ENCODE measurements at places on chromosomes 11 and 22.

GRCh38 chr11:44752713-44753112 is 26.0 kb downstream of the TSPAN18 start:
- DNase-seq, result no peak

GRCh38 chr11:24747275-24748251 is 250.7 kb downstream of the LUZP2 start:
- no peak for DNase-seq

DNA sequence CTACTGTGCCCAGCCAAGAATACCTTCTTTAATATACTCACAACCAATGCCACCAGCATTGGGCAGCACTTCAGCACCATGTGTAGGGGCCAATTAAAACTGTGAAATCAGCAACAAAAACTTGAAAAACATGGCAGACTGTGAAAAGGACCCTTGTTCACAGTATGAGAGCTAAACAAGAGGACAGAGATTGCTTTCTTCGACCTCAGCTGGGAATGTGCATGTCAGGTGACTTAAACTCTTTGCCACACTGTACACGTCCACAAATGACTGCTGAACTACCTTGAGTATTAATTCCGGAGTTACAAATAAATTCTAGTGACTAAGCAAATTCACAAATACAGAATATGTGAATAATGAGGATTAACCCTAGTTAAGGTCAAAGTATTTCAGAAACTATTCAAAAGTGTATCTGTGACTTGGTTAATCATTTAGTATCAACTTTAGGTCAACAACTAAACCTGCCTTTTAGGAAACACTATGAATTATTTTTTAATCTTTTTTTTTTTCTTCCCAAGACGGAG is 33.0 kb downstream of the DDX6 start:
- DNase-seq, result no peak

- DNase-seq, result no peak
Observed at GRCh38 chr11:1303126-1303821, 6.2 kb downstream of the TOLLIP start.

- no peak for DNase-seq
Observed at GRCh38 chr11:47466201-47466600, 17.3 kb upstream of the RAPSN start.

- no peak for DNase-seq
Observed at GRCh38 chr22:40401532-40401931, 31.1 kb downstream of the SGSM3 start.

GRCh38 chr11:68136866-68137265 is 15.7 kb upstream of the CHKA start:
- DNase-seq, result no peak

GRCh38 chr22:16960884-16961249 is 47.2 kb downstream of the GAB4 start:
- DNase-seq, result no peak

DNA sequence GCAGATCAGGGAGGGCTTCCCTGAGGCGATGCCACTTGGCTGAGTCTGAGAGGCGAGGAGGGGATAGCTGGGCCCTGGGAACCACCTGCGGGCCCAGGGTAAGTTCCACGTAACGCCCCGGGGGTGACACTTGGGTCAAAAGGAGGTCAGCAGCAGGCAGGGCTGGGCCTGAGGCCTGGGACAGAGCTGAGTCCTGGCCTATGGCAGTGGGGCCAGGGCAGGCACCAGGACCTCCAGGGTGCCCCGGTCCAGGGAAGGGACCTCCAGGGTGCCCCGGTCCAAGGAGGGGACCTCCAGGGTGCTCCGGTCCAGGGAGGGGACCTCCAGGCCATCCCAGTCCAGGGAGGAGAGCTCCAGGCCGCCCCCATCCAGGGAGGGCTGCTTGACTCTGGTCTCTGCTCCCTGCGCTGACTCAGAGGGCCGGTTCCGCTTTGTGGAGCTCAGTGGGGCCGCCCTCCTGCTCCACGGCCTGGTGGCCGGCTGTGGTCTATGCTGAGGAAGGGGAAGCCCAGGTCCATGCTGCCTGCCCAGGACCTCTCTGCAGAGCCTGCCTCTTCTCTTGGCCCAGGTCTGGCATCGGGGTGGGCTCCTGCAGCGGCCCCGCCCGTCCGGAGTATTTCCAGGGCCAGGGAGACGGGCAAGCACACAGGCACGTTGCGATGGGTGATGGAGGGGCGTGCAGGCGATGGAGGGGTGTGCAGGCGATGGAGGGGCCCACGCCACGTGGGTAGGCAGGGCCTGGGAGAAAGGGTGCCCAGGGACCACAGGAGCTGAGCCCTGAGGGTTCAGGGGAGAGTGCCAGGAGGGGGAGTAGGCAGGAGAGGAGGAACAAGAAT is 19.5 kb upstream of the WNT7B start:
- DNase-seq, result no peak

- DNase-seq, result no peak
Observed at GRCh38 chr22:36155702-36156101, 4.9 kb downstream of the APOL3 start.

- no peak for DNase-seq
Observed at GRCh38 chr11:96188243-96189006, 154.6 kb downstream of the MAML2 start.

DNA sequence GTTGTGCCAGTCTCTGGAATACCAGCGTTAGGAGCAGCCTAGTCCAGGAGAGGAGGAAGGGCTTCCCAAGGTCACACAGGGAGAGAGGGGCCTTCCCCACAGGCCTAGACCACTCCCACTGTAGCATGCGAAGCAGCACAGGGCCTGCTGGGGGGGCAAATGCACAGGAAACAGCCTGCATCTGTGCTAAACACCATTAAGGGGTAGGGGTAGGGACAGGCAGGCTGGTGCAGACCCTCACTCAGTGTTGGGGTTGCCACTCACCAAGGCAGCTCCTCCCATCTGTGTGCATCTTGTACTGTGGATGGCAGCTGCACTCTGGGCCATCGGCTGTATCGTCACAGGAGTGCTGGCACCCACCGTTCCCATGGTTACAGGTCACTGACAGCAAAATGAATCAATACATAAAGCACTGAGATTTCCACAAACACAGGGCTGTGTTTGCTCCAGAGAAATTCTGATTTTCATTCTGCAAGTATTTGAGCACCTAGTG is 24.9 kb downstream of the SCUBE2 start:
- DNase-seq, result no peak

DNA sequence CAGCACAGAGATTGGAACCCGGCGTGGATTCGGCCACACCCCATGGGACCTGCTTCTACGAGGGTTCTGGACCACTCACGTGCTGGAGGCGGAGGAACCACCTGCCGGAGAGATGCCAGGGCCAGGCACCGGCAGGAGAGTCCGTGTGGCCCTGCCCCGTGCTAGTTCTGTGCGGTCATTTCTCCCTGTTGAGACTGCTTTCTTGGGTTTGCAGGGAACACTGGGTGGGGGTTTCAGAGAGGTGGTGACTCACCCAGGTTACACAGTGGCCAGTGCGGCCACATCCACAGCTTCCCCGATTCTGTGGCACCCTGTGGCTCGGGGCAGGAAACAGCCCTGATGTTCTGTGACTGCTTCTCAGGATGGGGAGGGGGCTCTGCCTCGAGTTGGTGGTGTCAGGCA is 3.6 kb upstream of the PHLDA2 start:
- DNase-seq, result no peak

GRCh38 chr11:75170516-75171201 is 19.8 kb downstream of the SLCO2B1 start:
- DNase-seq, result no peak

DNA sequence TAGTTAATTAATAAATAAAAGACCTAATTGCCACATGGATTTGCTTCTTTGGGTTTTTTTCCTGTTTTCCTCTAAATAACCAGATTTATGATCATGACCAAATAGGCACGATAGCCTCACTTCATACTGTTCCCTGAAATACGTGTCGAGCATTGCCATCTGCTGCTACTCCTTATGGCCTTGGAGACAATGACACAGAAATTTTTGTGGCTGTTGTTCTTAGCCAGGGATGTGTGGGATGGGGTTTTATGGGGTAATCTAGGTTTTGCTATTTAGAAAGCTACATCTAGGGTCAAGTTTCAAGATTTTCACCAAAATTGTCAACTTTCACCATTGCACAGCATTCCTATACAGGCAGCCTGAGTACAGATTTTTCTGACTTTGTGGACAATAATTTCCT is 145.2 kb downstream of the DBX1 start:
- no peak for DNase-seq

GRCh38 chr11:65291613-65292012 is 23.1 kb upstream of the CDC42EP2 start:
- DNase-seq, result no peak

GRCh38 chr11:131099746-131100145 is 183.5 kb upstream of the SNX19 start:
- DNase-seq, result no peak

GRCh38 chr11:65386307-65387140 is at the start of gene FRMD8:
Gene FRMD8, plus strand, starts transcription at chr11:65386637. Its CDS starts 400 bp downstream, at chr11:65387037.
- peak; percentile 85 for DNase-seq

GRCh38 chr22:18119409-18120110 is 9.0 kb downstream of the TUBA8 start:
- no peak for DNase-seq

GRCh38 chr11:130601141-130601540 is 152.7 kb downstream of the ADAMTS15 start:
- DNase-seq, result no peak

- no peak for DNase-seq
Observed at GRCh38 chr11:85709941-85710702, 24.1 kb upstream of the CCDC89 start.

- no peak for DNase-seq
Observed at GRCh38 chr11:83007909-83008580, 63.7 kb downstream of the RAB30 start.

- DNase-seq, result no peak
Observed at GRCh38 chr22:23533328-23533762, 46.7 kb downstream of the IGLL1 start.

Measured in stimulated activated CD4-positive, alpha-beta T cell treated with anti-CD3 and anti-CD28 coated beads, TNF-alpha, amount 100 ng/mL, for 4 hours (primary cell).